Activated gamma-delta T cell (primary cell): ENCODE measurements at places on chromosomes 2 and 18.

DNA sequence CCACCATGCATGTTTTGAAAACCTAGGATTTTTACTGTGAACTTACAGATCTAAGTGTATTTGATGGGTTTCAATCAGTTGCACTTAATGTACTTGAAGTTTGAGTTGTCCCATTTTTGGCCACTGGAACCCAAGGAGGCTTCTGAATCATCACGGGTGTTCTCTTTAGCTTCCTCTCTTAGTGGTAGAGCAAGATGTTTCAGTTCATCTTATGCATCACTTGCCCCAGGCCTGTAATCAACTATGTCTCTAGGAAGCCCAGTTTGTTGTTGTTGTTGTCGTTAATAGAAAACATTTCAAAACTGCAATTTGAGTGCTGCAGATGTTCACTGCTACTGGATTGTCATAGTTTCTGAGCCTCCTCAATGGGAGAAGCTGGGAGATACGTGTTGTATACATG, 97.0 kb downstream of the FHOD3 start:
- DNase-seq, result no peak

DNA sequence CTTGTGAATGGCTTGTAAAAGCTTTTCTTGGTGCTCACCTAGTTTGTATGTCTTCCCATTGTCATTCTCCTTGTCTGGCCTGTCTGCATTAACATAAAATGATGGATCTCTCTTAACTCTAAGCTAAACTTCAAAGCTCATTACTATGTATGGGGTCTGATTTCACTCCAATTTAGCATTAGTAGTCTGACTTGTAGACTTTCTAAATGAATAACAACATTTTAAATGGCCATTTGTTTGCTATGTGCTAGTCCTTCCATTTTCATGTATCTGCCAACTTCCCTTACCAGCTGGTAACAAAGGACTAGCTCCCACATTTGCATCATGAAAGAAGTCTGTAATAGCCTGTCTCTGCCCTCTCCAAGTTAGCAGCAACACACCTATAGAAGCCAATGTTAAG, 324.2 kb upstream of the RGPD4 start:
- DNase-seq, result no peak

DNA sequence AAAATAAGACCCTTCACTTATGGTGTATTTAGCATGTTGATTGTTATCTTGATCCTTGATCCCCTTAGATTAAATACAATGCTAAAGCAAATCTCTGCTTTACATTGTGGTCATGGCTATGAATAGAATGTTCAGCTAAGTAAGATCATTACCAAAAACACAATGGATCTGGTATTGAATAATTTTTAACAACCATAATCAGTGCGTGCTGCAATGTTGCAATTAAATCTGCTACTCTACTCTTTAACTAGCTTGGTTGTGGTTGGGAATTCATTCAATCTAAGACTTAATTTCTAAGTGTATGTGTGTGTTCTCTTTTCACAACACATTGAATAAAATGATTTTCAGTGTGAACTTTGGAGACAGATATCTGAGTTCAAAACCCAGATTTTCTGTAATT, 442.5 kb upstream of the ZNF804A start:
- DNase-seq, result no peak

DNA sequence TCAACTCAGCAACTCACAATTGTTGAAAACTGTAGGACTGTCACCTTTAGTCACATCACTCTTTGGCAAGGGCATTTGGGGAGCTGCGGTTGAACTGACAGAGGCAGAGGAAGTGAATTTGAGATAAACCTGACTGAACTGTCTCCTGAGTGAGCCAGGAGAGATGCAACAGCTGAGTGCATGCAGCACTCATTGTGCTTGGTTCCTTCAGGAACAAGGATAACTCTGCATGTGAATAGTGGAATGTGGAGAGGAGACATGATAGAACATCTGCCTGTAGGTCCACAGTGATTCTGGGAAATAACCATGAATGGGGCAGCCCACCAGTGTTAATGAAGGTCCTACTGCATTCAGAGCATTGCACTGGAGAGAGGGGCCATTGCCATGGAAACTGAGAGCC, 494.7 kb downstream of the STK39 start:
- DNase-seq, result no peak

DNA sequence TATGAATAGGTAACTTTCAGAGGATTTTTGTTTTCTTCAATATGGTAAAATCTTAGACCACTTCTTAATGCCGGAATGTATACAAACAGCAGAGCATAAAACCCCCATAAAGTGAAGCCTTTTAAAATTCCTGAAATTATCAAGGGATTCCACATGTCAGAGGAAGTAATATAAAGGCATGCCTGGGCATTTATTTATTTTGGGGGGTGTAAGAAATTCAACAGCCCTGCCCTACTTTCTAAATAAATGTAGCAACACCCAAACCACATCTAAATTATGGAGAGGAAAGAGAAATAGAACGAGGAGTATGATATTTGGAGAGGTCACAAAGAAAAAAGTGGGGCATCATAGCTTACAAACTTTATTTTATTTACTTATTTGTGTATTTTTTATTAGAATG, 9.9 kb downstream of the CHST9 start:
- DNase-seq, result no peak

GRCh38 chr2:8563814-8564474, 117.9 kb upstream of the ID2 start:
- DNase-seq, result no peak

DNA sequence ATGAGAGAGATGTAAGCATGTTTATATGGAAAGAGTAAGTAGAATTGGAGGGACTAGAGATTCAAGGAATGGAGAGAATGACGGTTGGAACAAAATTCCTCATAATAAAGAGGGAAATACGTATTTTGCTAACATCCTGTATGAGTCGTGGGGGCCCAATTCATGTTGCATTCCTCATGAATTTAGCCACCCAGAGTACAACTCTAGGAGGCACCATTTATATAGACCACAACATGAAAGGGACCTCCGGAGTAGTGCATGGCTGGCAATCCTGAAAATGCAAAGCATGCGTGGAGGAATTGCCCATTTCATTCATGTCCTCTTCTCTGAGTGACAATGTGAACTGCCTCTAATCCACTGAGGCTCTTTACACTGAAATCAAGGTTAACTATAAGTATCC, 168.2 kb downstream of the ZEB2 start:
- DNase-seq, result no peak

- DNase-seq, result no peak
These were observed 52.5 kb downstream of the TMEM18 start for GRCh38 chr2:624551-625347.

GRCh38 chr2:182621191-182621590, 94.9 kb upstream of the DNAJC10 start:
- no peak for DNase-seq

DNA sequence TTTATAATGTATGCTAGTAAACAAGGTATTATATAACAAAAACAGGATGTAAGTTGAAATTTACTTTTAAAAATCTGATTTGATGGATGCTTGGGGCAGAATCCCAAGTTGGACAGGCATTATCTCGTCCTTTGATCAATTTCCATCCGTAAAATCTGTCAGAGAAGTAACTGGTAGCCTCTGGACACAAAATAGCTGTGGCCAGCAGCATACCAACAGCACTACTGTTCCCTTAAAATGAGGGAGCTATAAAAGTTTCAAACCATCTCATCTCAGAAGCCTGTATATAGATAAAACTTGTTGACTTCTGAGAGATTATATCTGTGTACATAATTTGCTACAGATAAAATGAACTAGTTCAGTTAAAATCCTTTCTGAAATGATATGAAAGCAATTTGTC, 14.7 kb upstream of the METAP1D start:
- no peak for DNase-seq

GRCh38 chr18:31267823-31268481, 50.0 kb upstream of the DSG1 start:
- DNase-seq, result no peak

DNA sequence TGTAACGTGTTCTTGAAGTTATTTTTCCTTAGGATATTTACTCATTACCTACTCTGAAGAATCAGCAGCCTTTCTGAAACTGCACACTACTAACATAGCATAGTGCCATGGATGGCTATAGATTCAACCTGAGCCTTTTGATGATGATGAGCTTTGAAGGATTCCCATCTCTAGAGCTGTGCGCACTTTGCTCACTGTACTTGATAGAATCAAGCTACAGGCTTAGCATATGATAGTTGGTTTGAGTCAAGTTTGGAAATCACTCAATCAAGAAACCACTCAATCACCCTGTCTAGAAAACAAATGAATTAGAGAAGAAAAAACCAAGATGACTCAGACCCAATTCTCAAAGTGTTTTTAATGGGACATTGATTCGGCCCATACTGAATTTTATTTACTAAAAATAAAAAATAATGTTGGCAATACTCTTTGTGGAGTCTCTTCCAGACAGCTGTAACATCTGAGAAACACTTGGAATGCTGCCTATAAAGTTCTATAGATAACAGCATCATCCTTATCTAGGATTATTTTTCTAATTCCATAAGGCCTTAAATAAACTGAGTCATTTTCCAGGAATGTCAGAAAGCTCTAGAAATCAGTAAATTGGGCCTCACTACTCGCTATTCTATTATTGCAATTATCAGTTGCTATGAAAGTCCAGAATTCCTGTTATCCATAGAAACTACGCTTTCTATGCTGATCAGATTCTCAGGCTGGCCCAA, 259.0 kb upstream of the ERBB4 start:
- no peak for DNase-seq

DNA sequence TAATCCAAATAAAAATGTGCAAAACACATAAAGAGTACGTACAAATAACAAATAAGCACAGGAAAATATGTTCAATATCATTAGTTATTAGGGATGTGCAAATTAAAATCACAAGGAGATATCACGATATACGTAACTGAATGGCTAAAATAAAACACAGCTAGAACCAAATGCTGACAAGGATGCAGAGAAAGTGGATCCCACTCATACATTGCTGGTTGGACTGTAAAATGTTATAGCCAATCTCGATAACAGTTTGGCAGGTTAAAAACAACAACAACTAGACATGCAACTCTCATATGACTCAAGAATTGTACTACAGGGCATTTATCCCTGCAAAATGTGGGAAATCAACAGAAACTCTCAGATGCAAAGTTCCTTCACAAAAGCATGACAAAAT, 553.9 kb downstream of the ADCYAP1 start:
- no peak for DNase-seq

DNA sequence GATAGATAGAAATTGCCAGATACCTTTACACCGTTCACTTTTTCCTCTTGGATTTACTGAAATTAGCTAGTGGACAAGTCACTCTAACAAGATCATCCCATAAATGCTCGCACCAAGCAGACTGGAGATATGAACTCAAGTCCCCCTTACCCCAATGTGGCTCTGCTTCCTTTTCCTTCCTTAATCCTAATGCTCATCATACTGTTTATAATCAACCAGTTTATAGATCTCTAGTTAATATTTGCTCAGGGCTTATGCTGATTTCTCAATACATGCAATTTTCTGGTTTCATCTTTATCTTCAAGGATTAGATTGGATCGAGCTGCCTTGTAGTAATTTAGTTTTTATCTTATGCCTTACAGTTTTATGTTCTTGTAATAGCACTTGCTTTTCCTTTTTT, 318.3 kb upstream of the KLHL29 start:
- no peak for DNase-seq

DNA sequence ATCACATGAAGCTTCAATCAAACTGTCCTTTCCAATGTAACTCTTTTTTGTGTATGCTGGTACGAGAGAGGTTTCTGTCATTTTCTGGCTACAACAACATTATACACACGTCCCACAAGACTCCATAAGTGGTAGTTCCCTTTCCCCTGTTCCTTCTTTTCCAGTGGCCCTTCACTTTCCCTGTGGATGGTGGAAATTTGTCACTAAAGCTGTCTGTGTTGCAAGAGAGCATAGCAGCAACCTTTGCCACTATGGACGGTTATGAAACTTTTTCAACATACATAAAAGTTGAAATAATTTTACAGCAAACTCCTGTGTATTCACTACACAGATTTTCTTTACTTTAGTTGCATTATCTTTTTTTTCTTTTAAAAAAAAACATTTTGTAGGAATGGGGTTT, 18.7 kb downstream of the DBI start:
- DNase-seq, result no peak

- DNase-seq, result no peak
These were observed 103.1 kb upstream of the ZC3H15 start for GRCh38 chr2:186382932-186383331.

- no peak for DNase-seq
These were observed 31.7 kb upstream of the DNMT3A start for GRCh38 chr2:25373269-25373981.

- no peak for DNase-seq
These were observed 70.7 kb downstream of the SOS1 start for GRCh38 chr2:39050109-39050508.

DNA sequence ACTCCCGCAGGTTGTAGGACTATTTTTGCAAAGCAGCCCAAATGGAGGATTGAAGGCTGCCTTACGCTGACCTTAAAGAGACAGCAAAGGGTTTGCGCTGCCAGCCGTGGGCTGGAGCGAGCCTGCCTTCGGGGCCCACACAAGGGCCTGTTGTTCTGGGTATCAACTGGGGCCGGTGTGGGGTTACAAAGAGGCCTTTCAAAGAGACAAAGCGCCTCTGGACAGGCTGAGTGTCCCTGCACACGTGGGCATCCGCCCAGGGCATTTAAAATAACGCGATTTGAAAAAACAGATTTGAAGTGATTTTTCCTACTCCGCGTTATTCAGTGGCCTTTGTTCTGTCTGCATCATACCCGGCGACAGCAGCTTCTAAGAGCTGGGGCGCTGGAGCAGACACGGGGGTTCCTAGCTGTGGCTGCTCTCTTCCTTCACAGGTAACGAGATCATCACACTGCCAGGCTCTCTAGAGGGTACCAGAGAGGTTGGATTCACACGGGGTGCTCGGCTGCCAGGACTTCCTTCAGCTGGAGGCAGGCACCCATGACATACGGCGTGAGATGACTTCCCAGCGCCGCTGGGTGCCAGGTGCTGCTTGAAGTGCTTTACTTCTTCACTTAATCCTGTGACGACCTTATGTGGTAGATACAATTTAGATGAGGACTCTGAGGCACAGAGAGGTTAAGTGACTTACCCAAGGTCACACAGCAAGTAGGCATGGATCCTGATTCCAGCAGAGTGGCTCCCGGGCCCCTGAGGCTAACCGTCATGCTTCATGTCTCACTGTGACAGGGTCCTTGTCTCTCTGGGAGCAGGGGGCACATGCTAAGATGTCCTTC, 32.2 kb downstream of the MAL start:
- no peak for DNase-seq

DNA sequence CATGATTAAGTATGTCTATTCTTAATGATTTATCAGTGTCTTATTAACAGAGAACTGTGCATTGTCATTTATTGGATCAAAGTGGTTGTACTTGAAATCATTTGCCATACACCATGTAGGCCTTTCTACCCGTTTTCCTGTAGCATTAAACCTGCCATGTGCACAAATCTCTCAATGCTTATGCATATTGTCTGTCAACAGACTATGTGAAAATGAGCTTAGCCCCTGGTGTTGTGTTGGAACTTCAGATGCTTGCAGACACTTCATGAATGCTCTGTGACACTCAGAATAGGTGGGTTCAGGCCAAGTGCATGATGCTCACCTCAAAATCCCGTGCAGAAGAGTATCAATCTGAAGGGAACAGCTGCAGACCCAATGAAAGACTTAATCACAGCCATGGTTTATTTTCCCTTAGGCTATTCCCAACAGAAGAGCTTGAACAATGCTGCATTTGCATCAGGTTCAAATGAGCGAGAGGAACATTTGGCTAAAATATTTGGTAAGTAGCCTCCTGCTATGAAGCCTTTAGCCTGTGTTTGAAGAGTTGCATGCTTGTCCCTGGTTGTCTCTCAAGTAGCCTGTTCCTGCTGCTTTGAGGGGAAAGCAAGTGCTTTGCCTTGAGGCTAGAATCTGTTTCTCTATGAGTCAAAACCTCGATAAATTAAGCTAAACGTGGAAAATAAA, 6.1 kb downstream of the C2orf92 start:
- no peak for DNase-seq

- no peak for DNase-seq
These were observed 91.2 kb downstream of the DYNC1I2 start for GRCh38 chr2:171778515-171778914.
